ENCODE measurements at places on chromosomes 16 and 17.

GRCh38 chr16:1216296-1216619 is 8.8 kb downstream of the TPSG1 start:
- no peak for DNase-seq

DNA sequence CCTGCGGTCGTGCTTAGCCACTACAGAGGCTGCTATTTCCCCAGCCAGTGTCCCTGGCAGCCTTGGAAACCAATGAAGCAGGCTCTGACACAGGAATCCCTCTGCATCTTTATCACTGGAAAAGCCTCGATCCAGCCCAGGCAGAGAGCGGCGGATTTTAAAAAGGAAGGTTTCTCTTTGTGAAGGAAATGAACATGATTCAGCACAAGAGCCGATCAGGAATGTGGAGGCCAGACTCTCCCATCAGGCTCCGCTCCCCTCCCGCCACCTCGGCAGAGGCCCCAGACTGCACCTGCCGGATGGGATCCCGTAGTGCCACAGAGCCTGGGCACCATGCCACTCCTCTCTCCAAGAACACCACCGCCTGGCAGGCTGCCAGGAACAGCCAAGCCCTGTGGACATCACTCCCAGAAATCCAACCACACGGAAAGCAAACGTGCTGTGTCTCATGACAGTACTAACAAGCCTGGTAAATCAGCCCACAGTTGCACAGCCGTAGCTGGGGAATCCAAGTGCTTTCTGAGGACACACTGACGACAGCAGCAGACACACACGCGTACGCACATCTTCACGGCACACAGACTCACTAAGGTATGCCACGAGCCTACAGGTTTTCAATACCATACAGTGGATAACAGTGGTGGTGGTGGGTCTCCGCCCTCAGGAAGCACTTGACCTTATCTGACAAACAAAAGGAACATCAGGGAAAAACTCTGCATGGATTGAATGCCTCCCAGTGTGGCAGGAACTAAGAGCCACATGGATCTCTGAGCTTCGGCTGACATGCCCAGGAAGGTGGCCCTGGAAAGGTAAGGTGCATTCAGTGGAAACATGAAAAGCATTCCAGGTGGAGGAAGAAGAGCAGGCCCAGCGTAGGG is 5.4 kb downstream of the LRRC75A start:
- DNase-seq: no peak

GRCh38 chr17:82489851-82490511 is 29.6 kb upstream of the FOXK2 start:
- DNase-seq: no peak

DNA sequence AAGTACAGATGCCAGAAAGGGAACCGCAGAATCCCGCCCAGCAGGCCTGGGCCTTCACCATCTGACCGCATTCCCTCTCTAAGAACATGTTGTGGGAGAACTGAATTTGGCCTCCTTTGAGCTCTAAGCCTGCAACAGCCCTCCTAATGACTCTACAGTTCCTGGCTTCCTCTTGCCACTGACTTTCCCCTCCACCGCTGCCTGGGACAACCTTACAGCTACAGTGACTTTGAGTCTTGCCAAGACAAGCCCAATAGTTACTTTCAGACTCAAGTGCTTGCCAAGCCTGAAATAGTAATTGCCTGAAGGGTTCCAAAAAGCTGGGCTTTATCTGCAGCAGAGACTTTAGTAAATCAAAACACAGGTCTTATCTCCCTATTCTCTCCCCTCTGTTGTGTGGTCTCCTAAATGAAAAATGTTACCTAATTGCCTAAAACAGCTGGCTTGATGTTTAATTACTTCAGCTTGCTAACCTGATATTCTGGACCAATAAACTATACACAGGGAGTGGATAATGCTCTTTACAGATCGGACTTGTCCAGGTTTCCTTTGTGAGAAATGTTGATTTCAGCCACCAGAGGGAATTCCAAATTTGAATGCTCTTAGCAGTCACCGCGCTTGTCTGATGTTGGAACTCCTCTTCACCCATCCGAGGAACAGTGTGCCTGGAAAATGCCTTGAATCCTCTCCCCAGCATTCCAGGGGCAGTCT is 85.1 kb upstream of the TBX2 start:
- no peak for DNase-seq

DNA sequence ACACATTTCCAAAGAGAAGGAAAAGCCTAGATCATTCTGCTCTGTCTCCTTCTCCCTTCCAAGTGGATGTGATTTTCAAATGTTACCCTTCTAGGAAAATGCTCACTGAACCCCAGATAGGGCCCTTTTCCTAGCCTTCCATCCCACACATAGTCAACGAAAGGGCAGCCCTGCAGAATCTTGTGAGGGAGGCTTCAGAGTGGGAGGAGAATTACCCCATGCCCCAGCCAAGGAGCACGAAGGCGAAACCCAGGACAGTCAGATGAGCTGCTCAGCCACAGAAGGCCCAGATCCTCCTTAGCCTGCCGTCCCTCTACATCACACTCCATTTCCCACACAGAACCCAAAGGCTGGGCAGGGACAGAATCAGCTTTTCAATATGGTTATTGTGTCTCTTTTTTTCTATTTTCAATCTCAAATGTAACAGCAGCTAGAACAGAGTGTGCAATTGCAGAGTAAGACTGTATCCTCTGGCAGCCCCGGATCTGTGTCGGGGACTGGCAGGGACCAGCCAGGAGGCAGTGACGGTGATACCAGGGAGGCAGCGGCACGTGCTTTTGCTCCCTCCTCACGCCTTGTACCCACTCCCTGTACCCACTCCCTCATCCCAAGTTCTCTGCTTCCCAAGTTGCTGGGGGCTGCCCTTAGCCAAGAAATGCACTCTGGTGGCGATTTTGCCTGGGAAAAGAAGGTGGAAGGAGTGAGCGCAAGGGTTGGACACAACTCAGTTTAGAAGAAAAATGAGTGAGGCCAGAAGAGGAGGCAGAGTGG is 3.7 kb upstream of the SDK2 start:
- DNase-seq: no peak

DNA sequence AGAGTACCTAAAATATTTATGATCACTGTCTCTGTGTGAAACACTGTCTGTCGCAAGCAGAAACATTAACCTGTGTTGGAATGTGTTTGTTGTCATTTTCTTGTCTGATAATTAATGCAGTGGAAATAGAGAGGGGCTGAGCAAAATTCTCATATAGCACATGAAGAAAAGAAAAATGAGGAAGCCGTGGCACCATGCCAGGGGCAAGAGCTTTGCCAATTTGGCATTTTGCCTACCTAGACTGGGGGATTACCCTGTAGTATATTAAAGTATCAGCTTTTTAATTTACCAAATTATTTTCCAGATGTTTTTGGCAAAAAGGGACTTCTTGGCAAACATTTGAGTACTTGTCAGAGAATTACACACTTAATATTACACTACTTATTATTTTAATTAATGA is 1326.6 kb upstream of the GOT2 start:
- DNase-seq: no peak

DNA sequence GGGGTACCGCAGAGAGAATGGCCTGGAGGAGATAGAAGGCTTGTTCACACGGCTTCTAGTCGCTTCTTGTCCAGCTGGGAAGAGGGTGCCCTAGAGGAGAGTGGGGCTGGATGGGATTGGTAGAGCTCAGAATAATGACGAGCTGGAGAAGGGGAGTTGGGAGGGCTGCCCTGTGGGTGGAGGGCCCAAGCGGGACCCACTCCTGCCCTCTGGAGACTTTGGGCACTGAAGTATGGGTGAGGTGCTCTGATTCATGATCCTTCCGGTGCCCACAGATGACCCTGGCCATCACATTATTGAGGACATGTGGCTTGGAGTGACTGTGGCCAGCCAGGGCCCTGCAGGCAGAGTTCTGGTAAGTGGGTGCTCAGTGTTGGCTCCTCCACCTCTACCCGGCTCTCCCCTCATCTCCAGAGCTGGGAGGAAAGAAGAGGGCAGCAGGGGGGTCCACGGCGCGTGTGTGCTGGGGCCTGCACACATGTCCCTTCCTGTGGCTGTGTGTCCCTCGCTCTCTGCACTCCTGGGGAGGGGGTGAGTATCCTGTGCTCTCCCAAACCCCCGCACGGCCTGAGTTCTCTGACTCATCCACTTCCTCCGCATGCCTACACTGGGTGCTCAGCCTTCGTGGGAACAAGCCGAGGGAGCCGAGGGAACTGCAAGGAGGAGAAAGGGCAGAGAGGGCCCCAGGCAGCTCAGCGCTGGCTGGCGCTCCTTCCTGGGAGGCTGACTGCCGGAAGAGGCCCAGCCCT is 8.5 kb downstream of the ITGA3 start:
- DNase-seq: no peak

- DNase-seq: no peak
These were observed 4.7 kb downstream of the SYNRG start for GRCh38 chr17:37604556-37604955.

DNA sequence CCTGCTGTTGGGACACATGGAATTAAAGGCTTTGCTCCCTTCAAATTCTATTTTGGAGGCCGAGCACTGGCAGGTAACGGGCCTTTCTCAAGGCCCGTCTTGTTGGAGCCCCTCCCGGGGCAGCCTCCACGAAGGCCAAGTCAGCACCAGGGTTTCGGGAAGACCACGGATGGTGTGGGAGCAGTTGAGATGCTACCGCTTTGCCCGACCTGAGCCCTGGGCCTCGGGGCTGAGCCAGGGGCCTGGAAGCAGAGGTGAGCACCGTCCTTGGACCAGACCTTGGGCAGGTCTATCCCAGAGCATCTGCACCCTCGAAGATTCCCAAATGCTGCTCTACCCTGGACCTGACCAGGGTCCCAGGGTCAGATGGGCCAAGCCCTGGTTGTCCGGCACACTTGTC is 23.0 kb downstream of the C17orf100 start:
- no peak for DNase-seq

DNA sequence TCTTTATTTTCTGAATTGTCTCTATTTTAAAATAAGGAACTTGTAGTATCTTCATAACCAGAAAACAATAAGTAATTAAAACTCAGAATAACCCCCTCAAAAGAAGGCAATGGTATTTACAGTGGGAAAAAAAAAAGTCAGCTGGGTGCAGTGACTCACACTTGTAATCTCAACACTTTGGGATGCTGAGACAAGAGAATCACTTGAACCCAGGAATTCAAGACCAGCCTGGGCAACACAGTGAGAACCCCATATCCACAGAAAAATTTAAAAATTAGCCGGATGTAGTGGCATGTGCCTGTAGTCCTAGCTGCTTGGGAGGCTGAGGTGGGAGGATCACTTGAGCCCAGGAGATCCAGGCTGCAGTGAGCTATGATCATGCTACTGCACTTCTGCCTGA is 33.5 kb downstream of the ADAM11 start:
- DNase-seq: no peak

DNA sequence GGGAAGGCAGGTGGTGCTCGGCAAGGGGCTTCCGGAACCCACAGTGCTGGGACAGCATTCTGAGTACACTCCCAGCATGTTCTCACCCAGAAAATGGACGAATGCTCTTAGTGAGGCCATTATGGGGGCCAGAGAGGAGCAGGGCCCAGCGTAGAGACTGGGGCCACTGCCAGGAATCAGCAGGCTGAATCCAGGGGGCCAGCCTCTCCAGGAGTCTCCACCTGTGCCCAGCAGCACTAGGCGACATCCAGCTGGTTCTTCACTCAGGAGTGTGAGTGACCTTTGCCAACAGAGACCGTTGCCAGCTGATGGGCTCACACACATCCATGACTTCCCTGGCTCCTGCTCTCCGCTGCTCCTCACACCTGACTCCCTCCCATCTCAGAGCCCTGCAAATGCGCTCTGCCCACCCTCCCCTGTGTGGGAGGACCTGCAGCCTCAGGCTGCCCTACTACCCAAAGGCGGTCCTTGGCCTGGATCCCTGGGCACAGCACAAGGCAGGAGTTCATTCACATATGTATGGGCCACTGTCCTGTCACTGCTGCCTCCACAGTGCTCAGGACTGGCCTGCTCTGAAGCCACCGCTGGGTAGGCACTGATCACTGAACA is 5.1 kb downstream of the RHBDF1 start:
- no peak for DNase-seq

DNA sequence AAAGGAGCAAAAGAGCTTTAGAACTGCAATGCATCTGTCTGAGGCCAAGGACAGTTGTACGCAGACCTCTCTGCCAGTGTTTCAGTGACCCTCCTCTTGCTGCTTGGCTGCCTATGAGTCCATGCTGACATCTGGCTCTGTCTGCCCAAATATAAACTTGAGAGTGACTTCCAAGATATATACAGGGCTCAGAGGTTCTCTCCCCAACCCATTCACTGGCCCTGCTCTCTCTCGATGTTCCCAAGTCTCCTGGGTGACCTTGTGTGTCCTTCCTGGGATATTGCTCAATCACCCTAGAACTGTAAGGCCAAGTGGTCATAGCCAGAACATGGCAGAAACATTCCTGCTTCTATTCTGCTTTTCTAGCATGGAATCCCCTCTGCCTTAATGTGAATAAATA is 716.3 kb downstream of the WWOX start:
- DNase-seq: no peak

DNA sequence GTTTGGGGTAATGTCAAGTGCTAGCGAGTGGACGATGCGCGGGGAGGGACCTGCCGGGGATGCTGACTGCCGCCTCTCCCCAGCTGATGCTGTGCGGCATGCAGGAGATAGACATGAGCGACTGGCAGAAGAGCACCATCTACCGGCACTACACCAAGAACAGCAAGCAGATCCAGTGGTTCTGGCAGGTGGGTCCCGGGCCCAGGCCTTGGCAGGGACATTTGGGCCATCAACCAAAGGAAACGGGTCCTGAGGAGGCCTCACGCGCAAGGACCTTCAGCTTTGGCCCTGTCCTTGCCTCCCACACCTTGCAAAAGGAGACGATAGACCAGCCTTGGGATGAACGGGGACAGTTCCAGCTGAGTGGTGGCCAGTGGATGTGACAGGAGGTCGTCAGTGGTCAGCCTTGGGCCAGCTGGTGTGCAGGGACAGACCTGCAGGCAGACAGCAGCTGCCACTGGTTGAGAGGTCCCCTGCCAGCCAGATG is 13.6 kb upstream of the CLEC18A start:
- DNase-seq: no peak

DNA sequence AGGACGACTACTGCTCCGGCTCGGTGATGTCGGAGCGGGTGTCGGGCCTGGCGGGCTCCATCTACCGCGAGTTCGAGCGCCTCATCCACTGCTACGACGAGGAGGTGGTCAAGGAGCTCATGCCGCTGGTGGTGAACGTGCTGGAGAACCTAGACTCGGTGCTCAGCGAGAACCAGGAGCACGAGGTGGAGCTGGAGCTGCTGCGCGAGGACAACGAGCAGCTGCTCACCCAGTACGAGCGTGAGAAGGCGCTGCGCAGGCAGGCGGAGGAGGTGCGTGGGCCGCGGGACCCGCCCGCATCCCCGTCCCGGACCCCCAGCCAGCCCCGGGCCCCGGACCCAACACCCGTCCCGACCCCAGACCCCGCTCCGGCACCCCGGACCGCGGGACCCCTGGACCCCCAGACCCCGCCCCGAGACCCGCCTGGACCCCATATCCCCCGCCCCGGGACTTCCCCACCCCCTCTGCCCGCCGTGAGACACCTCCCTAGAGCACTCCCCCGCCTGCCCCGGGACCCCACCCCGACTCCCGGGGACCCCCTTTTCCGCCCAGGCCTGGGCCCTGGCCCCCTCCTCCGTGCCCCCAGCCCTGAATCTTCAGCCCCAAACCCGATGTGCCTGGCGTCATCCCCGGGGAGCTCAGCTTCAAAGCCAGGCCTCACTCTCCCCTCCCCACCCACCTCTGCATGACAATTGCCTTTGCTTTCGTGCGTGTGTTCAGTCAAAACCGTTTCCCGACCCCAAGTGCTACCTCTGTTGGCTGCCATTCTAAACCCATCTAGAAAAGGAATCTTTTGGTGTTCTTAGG is 594 bp downstream of the MAPK8IP3 start:
- DNase-seq: no peak
